ENCODE measurements at places on chromosomes 13 and 19.

DNA sequence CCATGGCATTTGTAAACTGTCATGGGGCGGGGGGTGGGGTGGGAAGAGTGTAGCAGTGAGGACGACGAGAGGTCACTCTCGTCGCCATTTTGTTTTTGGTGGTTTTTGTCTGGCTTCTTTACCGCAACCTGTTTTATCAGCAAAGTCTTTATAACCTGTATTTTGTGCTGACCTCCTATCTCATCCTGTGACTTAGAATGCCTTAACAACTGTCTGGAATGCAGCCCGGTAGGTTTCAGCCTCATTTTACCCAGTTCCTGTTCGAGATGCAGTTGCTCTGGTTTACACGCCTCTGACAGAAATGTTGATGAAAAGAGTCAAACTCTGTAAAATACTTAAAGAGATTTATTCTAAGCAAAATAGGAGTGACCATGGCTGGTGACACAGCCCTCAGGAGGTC lies 852.0 kb downstream of the DACH1 start:
- DNase-seq, result no peak

DNA sequence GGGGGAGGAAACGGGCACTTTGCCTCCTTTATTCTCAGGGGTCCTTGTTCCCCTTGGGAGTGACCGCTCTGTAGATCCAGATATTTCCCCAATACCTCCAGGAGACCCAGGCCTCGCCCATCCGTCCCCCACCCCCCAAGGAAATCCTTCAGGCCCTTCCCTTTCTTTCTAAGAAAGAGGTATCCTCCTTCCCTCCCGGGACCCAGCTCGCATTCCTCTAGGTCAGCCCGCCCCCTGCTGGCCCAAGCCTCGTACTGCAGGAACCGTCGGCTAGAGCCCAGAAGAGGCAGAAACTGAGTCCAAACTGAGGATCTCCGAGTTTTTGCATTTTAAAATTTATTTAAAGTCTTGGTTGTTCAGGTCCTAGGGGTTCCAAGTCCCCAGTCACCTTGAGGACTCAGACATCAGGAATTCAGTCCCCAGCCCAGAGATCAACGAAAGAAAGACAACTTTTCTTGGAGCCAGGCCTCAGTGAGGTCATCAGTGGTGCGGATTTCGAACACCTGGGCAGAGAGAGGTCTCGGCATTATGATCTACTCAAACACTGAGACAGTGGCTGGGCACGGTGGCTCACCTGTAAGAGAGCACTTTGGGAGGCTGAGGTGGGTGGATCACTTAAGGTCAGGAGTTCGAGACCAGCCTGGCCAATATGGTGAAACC lies 7.5 kb upstream of the LRFN1 start:
- DNase-seq, result peak; percentile 95

- DNase-seq, result no peak
Observed at GRCh38 chr19:7844405-7844804, 14.4 kb downstream of the EVI5L start.

- DNase-seq, result peak; percentile 89
Observed at GRCh38 chr19:33235269-33235995, 9.8 kb upstream of the SLC7A10 start.

GRCh38 chr19:16244091-16244490 lies 46.4 kb downstream of the AP1M1 start:
- DNase-seq, result no peak

DNA sequence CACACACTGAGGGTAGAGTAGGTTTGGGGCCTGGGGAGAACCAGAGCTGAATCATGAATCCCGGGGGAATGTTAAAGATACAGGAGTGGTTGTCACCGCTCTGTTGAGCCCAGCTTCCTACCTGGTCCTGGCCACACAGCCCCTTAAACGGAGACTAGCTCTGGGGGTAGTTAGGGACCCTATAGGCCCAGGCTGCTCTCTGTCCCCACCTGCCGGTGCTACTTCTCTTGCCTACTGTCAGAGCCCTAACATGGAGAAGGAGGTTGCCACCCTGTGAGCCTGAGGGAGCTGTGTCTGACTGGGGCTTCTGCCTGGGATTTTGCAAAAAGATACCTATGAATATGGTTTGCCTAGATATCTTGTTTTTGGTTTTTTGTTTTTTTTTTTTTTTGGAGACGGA lies 36.6 kb upstream of the ZNF429 start:
- no peak for DNase-seq

GRCh38 chr13:95226476-95226875 lies 74.8 kb downstream of the ABCC4 start:
- no peak for DNase-seq

DNA sequence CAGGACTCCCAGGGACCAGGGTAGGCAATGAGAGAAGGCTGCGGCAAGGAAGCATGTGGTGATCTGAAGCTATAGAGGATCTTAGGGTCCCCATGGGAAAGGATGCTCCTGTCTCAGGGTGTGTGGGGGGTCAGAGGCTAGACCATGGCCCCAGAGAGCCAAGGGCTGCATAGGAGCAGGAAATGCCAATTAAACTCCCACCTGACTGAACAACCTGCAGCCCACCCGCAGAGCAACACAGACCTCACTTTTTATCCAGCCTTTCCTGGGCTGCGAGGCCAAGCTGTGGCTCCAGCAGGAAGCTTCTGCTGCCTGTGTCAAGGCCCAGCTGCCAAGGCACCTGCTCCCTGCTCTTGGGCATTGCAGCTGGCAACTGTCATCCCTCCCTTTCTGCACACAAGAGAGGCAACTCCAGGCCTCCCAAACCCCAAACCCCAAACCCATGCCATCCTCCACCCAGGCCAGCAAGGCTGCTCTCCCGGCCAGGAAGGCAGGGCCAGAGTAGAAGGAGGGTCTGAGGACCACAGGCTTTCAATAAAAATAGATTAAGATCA lies 290.1 kb downstream of the FOXO1 start:
- DNase-seq, result no peak

- DNase-seq, result no peak
Observed at GRCh38 chr13:40389081-40389641, 277.3 kb downstream of the FOXO1 start.

All from eye (tissue), 1 donor.